ENCODE measurements at places on chromosomes 3 and 15.

GRCh38 chr15:74808840-74809229 lies 3.8 kb upstream of the LMAN1L start:
- no peak for DNase-seq

GRCh38 chr3:184874709-184875644 lies 63.0 kb downstream of the VPS8 start:
- no peak for DNase-seq

DNA sequence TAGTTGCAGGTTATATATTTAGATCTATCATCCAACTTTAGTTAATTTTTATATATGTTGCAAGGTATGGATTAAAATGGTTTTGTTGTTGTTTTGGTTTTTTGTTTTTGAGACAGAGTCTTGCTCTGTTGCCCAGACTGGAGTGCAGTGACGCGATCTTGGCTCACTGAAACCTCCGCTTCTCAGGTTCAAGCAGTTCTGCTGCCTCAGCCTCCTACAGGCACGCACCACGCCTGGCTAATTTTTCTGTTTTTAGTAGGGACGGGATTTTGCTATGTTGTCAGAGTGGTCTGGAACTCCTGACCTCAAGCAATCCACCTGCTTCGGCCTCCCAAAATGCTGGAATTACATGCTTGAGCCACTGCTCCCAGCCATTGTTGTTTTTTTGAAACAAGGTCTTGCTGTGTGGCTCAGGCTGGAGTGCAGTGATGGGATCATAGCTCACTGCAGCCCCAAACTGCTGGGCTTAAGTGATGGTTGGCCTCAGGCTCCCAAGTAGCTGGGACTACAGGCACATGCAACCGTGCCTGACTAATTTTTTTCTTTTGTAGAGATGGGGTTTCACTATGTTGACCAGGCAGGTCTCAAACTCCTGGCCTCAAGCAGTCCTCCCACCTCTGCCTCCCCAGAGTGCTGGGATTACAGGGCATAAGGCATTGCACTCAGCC lies 92.0 kb downstream of the ZNF609 start:
- no peak for DNase-seq

- no peak for DNase-seq
These were observed 111.4 kb downstream of the MEIS2 start for GRCh38 chr15:36988947-36989346.

DNA sequence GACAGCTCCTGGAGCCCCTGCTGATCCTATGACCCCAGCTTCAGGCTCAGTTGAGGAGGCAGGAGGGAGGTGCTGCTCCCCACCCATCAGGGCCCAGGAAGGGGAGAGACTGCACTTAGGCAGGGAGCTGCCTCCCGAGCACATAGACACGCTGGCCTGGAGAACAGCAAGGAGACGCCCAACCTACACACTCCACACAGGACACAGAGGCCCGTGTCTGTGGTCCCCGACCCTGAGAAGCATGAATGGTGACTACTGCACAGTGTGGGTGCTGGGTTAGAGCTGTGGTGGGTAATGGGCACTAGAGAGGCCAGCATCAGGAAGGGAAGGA lies 1.1 kb upstream of the HHATL start:
- no peak for DNase-seq

- DNase-seq, result no peak
These were observed 60.2 kb upstream of the ACP3 start for GRCh38 chr3:132256989-132257388.

GRCh38 chr15:40463886-40464545 lies 6.8 kb upstream of the CHST14 start:
- DNase-seq, result no peak

Data from stimulated activated CD8-positive, alpha-beta memory T cell treated with anti-CD3 and anti-CD28 coated beads, Interleukin-7, amount 100 ng/mL, for 1 hour (primary cell).